ENCODE measurements at places on chromosomes 2 and 18.

GRCh38 chr18:9244376-9244775 lies 90.2 kb upstream of the TWSG1 start:
- no peak for ATAC-seq

DNA sequence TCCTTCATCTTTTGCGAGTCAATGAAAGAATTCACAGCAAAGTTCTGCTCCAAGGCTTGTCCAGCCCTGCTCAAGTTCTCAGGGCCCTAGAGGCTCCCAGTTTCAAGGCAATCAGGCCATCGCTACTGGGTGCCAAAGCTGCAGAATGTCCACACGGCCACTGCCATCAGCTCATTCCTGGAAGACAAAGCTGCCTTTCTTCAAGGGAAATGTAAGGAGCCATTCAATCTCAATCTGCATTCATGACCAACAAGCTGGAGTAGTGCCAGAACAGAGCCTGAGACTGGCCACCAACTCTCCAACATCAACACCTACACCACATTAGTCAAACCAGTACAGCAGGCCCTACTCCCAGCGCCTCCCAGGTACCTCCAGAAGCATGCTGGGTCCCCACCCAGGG lies 202.2 kb downstream of the TCF4 start:
- ATAC-seq, result no peak

GRCh38 chr18:23943903-23944624 lies 70.5 kb upstream of the TTC39C start:
- ATAC-seq, result no peak

DNA sequence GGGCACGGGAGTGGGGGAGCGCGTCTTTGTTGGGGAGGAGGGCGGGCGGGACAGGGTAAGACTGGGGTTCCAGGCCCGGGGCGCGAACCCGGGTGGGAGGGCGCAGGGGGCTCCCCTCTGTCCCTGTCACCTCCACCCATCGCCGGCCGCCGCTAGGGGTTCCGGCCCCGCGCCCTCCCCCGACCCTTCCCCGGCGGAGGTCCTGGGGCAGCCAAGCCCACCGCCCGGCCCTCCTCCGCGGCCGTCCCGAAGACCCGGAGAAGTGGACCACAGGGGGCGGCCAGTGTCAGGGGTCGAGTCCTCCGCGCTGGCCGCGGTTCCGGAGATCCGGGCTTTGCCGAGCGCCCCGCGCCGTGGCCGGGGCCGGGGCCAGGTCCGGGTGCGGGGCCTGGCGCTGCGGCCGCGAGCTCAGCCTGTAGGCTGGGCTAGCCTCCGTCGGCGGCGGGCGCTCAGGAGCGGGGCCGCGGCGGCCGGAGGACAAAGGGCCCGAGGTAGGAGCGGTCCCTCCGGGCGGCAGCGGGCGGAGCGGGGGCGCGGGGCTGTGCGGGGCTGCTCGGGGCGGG lies 16.6 kb upstream of the E2F6 start:
- peak; percentile 39 for ATAC-seq

All from stimulated activated memory B cell treated with anti-CD40 and anti-IgM and Interleukin-4, amounts not matched to agents 10 μg/mL and 1 μg/mL and 100 μg/mL, for 72 hours (primary cell).